ENCODE measurements at places on chromosomes 5 and 9. TPM values are rescaled to one million over a fixed set of nuclear protein-coding genes. Genes with fewer than 3 reads are reported as not detected.

DNA sequence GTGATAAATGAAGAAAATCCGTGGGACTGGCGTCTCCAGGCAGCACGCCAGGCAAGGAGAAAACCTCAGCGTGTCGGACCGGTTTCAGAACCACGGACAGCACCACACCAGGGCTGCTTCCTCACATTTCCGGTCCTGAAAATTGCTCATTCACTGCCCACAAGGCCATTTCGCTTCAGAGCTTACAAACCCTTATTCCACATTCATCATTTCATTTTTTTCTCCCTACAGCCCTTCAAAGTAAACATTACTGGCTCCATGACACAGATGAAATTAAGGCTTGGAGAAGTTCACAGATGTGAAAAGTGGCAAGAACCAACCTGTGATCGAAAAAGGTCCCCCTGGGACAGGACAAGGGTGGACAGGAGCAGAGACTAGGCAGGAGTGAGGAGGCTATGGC lies 1.5 kb upstream of the GPRIN1 start:
- peaks cover 35% of the 10 kb centered on the region for H3K27me3 ChIP-seq
- H3K27ac ChIP-seq: no peak overlapping the region
- H3K4me3 ChIP-seq: no peak overlapping the region
- DNase-seq: peak; percentile 83
- H3K36me3 ChIP-seq: peaks cover 19% of the 10 kb centered on the region

PCYOX1L gene
- total RNA-seq: 29.9 TPM

DNA sequence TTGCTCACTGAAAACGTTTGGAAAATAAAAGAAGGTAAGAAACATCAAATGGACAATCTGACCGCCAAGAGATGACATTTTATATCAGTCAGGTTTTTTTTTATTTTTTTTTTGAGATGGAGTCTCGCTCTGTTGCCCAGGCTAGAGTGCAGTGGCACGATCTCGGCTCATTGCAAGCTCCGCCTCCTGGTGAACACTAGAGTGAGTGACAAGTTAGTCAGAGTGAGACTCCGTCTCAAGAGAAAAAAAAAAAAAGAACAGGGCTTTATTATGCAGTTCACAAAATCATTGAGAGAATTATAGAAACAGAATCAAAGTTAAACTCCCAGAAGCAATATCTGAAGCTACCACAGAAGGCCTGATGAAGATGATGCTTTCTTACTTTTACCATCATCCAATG lies 70.1 kb downstream of the DTWD2 start:
- H3K36me3 ChIP-seq: no peaks in the 10 kb centered on the region
- no peaks in the 10 kb centered on the region for H3K4me1 ChIP-seq
- H3K4me3 ChIP-seq: no peak overlapping the region
- DNase-seq: no peak
- no peak overlapping the region for H3K27ac ChIP-seq
- no peaks in the 10 kb centered on the region for H3K27me3 ChIP-seq

UBE2R2 gene
- 26.2 TPM for total RNA-seq

TNC gene
- total RNA-seq: 1.0 TPM

DNA sequence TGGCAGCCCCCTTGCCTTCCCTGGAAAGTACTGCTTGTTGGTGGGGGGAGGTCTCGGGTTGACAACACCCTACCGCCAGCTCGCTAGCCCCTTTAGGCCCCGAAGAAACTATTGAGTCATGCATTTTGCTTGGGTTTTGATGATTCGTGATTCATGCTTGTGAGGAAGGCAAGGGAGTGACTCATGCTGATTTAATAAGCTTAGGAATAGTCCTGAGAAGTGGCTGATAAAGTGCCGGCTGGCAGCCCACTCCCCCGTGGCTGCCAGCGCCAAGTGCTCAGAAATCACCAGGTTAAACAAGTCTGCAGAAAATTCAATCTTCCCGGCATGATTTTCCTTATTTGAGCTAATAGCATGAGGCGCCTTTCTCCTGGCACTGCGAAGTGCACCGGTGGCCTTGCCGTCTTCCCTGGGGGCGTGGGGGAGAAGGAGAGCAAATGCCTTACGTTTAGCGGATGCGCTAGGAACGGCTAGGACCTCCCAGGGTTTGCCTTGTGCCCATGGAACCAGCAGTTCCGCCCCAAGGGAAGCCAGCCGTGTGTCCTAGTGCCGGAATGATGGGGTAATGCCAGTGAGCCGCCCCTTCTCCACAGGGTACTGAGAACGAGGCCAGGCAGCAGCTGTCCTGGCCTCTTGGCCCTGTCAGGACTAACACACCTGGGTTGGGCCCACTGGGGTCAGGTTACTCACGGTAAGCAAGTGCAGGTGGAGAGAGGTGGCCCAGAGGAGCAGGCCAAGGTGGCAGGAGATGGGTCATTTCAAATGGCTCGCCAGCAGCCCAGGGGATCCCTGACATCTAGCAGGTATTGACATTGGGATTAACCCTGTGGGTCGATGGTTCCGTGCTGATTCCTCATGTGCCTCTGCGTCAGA lies 151.9 kb downstream of the MACROH2A1 start:
- H3K4me3 ChIP-seq: peak overlapping the region; percentile 27
- peaks cover 23% of the 10 kb centered on the region for H3K4me1 ChIP-seq
- no peak overlapping the region for H3K27ac ChIP-seq
- no peaks in the 10 kb centered on the region for H3K27me3 ChIP-seq
- DNase-seq: peak; percentile 45
- H3K36me3 ChIP-seq: no peaks in the 10 kb centered on the region
